ENCODE measurements at places on chromosomes 4 and X. TPM values are rescaled to one million over a fixed set of nuclear protein-coding genes. Genes with fewer than 3 reads are reported as not detected.
A peak's percentile ranks its signal among the peaks of the same experiment; 100 is the strongest.

KIF4A gene
- total RNA-seq = not detected

AFM gene
- 0.33 TPM for total RNA-seq

- no peak for DNase-seq
Measured at GRCh38 chr4:176357359-176358082, 37.8 kb downstream of the SPCS3 start.

DNA sequence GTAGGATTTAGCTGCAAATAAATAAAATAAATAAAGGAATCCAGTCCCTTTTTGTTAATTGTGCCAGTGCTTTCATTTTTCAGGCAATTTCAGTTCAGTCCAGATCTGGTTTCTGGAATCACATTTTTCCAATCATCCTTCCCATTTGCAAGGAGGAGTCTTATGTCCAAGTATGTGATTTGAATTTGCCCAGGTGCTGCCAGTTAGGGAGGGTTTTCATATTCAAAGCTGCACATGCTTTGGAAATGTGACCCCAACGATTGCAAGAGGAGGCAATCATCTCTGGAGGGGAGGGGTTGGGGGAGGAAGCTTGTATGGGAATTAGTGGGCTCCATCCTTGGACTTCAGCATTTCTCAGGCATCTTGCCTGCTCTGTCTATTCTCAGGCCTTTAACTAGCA is 4.4 kb downstream of the PLAC1 start:
- DNase-seq = no peak

GRCh38 chrX:150547375-150548115 is 20.9 kb upstream of the MTM1 start:
- DNase-seq = peak; percentile 67

DNA sequence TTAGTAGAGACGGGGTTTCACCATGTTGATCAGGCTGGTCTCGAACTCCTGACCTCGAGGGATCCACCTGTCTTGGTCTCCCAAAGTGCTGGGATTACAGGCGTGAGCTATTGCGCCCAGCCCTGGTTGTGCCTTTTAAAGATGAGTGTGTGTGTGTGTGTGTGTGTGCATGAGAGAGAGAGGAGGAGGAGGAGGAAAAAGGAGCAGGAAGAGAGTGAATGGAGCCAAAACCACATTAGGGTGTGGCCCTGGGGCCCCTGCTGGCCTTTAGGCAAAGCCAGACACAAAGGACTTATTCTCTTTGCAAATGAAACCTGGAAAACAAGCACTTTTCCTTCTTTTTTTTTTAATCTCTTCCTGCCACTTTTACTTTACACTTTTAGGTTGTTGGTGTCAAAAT is 48.2 kb upstream of the KLF3 start:
- no peak for DNase-seq

GRCh38 chrX:65420154-65420553 is 114.4 kb downstream of the LAS1L start:
- no peak for DNase-seq
